ENCODE measurements at places on chromosomes 12 and 14. TPM values are rescaled to one million over a fixed set of nuclear protein-coding genes. Genes with fewer than 3 reads are reported as not detected.

DNA sequence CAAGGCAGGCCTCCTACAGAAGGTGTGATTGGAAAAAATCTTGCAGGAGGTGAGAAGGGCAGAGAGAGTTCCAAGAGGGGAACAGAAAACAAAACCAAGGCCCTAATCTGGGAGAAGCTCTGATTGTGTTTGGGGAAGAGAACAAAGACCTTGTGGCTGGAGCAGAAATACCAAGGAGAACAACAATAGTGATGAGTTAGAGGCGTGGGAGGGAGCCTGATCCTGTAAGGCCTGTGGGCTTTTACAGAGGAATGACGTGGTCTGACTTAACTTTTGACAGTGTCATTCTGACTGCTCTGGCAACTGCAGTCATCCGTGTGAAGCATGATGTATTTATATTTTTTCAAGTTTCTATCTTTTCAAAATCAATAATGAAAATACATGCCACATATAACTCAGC is 200.6 kb downstream of the ANO4 start:
- DNase-seq = no peak

GRCh38 chr12:120583478-120584030 is 2.4 kb upstream of the POP5 start:
- DNase-seq = no peak

DNA sequence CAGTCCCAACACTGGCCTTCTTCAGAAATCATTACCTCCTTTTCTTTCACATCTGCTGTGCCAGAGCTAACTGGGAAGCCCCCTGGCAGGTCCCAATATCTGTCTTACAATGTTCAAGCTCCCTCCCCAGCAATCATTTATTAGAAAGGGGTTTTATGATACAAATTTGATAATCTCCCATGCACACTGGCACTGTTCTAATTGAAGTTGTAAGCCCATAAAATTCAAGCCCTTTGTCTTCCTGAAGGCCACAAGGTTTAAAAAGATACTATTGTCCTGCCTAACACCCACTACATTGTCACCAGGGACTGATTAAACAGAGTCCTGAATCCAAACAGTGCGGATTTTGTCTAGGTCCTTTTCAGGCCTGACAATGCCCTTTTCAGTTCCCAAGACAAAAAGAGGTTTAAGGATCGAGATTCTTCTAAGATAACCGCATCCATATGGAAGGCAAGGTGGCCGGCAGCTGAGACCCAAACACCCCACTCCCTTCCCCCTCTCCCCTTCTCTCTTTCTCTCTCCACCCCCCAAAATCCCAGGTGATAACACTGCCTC is 3.3 kb downstream of the NKX2-8 start:
- DNase-seq = no peak

DNA sequence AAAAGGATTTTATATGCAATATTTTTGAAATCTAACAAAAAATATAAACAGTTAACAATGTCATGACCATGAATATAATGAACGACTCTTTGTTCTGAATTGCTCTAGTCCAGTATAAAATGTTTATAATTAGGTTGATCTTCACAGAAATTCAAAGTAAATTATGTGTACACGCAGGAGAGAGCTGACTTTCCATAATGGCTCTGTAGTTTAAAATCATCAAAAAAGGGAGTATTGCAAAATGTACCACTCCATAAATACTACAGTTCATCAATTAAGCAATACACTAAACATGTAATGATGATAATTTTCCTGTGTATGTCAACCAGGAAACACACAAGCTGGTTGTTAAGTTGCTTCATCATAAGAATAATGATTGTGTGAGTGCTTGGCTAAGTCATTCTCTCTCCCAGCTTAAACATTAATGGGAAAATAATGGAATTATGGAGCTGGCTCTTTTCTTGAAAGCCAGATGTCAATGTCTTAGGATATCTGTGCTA is 189.5 kb upstream of the PLEKHG7 start:
- no peak for DNase-seq

- no peak for DNase-seq
These were observed 493 bp downstream of the HOXC5 start for GRCh38 chr12:54033106-54033979.

DNA sequence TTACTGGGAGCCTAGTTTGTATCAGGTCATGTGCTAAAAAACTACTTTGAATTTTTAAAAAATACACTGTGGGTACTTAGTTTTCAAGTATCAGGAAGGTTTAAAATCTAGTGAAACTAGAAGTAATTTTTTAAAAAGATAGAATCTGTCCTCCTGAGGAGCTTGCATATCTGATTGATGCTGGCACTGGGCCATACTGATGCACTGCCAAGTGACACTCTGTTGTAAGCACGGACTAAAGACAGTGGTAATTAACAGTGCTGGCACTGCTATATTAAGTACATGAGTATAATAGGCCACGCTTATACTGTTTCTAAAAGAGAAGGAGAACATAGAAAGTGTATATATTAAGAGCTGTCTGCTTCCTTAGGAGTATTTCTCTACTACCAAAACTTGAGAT is 10.0 kb upstream of the TBC1D30 start:
- no peak for DNase-seq

- DNase-seq = no peak
These were observed at the start of gene PDZRN4 for GRCh38 chr12:41188058-41188840. Gene PDZRN4 (plus strand): TSS chr12:41188320.

DNA sequence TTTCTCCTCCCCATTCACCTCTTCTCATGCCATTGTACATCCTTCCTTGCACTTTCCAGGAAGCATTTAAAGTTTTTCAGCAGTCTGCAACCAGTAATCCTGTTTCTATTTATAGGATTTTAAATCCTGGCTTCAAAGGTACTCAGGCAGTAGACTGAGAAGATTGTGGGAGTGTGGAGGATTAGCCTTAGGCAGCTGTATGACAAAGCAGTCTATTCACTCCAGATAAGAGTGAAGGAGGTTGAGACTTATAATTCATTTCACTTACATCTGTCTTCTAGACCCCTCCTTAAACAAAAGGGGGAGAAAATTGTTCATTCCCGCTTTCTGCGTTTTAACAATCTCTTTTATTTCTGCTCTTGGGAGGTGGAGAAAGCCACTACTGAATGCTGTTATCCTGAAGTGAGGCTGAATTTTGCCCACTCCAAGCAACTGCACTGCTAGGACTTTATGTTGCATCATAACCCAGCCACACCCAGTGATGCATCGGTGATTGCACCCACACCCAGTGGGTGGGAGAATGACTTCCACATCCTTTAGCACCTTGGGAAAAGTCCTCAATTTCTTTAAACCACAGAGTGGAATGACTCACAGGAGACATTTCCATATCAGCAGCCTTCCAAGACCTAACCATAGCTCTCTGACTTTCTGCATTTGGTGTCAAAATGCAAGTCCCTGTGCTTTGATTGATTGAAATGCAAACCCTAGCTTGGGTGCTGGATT is 382.5 kb upstream of the ATP2B1 start:
- DNase-seq = peak; percentile 89

GRCh38 chr12:75571656-75572205 is 60.3 kb upstream of the KRR1 start:
- no peak for DNase-seq

GRCh38 chr14:74905595-74906142 is 17.4 kb downstream of the RPS6KL1 start:
- no peak for DNase-seq

DNA sequence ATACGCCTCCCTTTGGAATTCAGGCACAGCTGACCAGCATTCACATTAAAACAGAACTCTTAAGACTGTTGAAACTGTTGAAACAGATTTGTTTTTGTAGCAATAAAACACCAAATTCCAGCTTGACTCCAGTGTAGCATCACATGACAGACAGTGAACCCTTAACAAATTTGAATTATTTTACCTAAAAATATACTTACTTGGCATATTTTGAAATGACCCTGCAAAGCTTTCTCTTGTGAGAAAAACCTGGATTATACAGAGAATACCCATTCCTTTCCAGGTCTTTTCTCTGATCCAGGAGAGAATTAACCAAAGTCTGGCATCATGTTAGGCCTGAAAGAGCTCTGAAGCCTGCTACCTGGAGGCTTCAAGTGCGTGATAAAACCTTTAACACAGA is 410.3 kb downstream of the FOXG1 start:
- DNase-seq = no peak

GRCh38 chr14:79177106-79177505 is 1006.9 kb downstream of the NRXN3 start:
- no peak for DNase-seq

DNA sequence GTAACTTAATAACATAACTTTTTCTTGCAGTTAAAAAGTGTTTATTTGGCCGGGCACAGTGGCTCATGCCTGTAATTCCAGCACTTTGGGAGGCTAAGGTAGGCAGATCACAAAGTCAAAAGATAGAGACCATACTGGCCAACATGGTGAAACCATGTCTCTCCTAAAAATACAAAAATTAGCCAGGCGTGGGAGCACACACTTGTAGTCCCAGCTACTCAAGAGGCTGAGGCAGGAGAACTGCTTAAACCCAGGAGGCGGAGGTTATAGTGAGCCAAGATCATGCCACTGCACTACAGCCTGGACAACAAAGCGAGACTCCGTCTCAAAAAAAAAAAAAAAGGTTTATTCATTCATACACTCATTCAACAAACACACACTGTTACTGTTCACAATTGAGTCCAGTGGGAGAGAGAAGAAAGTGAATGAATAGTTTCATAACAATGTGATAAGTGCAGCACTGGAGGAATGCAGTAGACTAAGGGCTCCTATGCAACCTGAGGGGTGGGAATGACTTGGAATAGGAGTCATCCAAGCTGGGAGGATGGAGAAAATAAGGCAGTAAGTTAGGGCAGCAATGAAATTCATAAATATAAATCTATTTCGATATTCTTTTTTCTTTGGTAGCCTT is 19.8 kb downstream of the DAD1 start:
- no peak for DNase-seq

DNA sequence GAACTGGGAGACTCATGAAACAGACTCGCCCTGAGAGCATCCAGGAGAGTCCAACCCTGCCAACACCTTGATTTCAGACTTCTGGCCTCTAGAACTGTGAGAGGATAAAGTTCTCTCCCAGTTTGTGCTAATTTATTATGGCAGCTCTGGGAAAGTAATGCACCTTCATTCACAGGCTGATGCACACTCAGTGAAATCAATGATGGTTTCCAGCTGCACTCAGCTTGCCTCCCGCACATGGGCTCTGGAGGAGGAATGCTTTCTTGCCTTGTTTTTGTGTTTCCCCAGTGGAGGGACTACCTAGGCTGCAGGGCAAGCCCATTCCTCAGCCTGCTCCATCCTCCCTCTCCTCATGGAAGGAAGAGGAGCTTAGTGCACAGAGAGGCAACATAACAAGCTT is 45.7 kb downstream of the TMEM132C start:
- DNase-seq = no peak

- DNase-seq = no peak
These were observed 34.9 kb upstream of the FAM222A start for GRCh38 chr12:109678719-109679118.

DNA sequence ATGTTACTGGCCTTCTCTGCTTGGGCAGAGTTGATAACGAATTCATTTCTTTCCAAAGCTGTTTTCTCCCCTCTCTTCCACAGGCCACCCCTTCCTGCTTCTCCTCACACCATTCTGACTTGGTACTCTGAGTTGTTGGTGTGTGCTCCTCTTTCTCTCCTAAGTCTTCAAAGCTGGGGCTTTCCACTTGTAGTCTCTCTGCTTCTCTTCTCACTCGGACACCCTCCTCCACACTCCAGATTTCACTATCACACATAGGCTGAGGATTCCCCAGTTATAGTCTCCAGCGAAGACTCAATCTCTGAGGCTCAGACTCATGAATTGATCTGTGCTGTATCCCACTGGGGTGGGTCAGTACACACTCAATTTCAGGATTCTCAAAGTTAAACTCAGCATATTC is 201.0 kb downstream of the SSPN start:
- DNase-seq = no peak

NEUROD4 gene
- total RNA-seq = not detected

SMIM10L1 gene
- 9.3 TPM for total RNA-seq

BEGAIN gene
- total RNA-seq = 0.51 TPM

EVL gene
- 69.2 TPM for total RNA-seq

NELL2 gene
- total RNA-seq = 0.46 TPM
